ENCODE measurements at places on chromosomes 4 and X.

DNA sequence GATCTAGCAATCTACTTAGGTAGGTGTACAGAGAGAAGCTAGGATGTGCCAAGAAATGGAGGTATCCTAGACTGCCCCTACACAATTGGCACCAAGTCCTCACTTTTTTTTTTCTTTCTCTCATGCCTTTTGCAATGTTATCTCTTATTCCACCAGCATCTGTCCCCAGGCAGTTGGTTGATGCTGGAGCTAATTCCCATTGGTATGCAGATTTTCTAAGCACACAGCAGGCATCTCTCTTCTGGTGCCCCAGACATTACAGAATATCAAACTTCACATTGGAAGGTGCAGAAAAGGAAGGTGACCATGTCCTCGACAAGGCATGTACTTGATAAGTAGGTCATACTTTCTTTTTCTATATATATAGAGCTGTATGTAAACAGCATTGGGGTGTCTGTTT is 21.6 kb downstream of the LUZP4 start:
- DNase-seq = no peak

DNA sequence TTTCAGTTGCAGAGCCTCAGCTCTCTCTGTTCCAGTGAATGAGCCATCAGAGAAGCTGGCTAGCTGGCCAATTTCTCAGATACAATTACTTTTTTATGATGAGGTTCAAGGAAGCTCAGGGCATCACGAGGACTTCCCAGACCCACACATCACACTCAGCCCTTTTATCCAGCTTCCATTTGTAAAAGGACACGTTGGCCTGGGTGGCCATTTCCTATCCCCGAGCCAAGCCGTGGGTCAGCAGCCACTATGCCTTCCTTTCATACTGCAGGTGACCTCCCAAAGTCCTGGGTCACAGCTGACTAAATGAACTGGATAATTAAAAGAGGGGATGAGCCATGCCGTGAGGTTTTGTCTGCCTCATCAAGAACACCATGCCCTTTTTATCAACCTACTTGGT is 236.9 kb upstream of the PPARGC1A start:
- DNase-seq = no peak

- no peak for DNase-seq
Observed at GRCh38 chrX:69153060-69153730, 12.1 kb downstream of the PJA1 start.

DNA sequence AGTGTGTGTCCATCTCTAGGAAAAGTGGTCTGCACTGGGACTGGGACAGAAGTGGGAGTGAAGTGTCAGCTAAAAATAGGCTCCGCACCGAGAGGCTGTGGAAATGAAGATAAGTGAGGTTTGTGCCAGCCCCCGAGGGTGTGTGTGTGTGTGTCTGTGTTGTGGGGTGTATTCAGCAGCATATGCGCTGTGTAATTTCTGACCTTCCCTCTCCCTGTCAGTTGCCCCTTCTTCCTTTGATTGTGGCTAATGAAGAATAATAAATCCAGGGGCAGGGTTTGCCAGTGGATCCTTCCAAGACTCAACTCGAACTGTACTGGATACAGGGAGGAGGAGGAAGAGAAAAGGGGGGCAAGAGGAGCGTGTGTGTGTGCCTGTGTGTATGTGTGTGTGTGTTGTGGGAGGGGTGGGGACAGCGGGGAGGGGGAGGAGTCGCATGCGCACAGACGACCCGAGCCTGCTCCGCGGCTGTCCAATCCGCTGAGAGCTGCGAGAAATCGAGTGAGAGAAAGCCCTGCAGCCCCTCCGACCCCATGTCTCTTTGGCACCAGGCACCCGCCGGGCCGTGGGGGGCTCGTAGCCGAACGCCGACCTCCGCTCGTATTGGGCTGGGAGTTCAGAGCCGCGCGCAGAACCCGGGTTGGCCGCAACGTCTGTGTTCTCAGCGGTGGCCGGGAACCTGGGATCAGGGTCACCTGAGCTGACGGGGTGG is 916 bp upstream of the POU4F2 start:
- no peak for DNase-seq

DNA sequence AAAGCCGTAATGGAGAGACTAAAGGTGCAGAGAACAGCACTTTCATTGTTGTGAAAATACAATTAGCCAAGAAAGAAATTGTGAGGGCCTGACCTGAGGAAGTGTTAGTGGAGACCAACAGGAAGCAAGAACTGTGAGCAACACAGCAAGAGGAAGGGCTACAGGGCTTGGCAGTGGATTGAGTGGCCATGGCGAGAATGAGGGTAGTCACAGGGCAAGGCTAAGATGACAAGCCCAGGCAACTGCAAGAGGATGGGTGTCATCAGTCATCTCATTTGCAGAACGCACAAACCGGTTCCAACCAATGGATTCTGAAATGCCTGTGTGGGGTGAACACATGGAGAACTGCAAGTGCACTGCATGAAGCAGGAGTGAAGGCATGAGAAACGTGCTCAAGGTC is 3.6 kb downstream of the SLC10A6 start:
- no peak for DNase-seq

GRCh38 chrX:133723930-133724329 is 261.5 kb downstream of the GPC3 start:
- DNase-seq = no peak

- no peak for DNase-seq
Observed at GRCh38 chr4:95540227-95540626, 8.5 kb downstream of the UNC5C start.

Measured in stimulated activated CD4-positive, alpha-beta T cell treated with anti-CD3 and anti-CD28 coated beads, Interleukin-15, amount 100 ng/mL, for 1 hour (primary cell).